Activated CD4-positive, alpha-beta T cell treated with anti-CD3 and anti-CD28 coated beads, Interleukin-2, amount 50 U/mL, for 4 hours (primary cell): ENCODE measurements at places on chromosomes 4 and X.

DNA sequence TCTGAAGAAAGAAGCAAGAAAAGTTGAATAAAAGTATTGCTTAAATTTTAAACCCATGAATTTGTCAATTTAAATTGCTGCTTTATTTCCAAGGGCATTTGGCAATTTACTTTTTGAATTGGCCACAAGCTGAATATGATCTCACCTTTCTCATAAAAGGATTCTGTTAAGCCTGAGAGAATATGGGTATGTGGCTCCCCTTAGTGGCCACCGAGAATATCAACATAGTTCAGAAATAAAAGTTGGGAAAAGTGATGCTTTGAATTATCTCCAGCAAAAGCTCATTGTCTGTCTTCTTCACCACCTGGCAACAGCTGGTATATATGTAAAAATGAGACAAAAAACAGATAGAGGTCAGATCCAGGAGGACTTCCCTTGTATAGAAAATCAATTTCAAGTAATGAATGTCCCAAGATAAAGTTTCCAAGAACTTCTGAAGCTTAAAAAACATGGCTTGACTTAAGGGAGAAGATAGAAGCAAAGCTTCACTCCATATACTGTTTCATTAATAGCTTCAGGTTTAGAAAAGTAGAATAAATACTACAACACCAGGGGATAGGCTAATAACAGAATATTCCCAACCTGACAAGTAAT lies 290.7 kb upstream of the FAM241A start:
- DNase-seq = no peak

DNA sequence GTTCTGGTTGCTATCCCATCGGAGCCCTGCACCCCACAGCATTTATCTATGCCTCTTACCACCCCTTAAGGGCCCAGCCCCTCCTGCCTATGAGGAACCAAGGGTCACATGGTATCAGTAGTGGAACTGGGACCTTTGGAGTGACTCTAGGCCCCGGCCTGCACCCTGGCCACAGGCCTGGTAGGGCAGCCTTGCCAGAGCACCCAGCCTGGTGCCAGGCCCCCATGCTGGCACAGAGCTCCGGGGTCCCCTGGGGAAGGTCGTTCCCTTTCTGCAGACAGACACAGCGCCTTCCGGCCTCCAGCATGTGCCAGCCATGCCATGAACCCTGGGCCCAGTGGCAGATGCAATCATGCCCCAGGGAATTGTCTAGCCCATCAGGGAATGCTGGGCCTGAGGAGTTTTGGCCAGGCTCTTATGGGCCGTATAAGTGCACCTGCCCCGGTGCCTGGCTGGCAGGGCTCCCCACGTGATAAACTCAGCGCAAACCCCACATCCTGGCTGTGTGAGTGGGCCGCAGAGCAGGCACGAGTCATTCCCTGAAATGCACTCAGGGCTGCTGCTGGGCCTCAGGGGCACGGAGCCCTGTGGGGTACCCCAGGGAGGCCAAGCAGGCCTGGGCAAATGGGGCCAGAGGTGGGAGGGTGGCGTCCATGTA lies 19.8 kb upstream of the ADD1 start:
- no peak for DNase-seq

DNA sequence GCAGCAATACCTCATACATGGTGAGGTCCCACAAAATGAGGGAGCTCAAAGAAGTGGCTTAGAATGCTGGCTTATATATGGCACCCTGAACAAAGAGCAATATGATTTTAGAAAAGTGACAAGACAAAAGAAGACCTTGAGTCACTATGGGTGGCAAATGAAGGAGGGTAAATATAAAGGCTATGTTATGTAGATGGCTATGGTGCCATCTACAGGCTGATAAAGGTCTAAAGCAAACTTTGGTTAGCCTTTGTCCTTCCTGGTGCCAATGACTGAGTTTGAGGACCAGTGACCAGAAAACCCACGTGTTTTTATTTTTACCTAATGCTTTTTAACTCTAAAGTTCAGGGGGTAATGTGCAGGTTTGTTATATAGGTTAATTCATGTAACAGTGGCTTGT lies 151.8 kb downstream of the CCNG2 start:
- no peak for DNase-seq

- no peak for DNase-seq
Measured at GRCh38 chr4:140837736-140838135, 81.6 kb upstream of the TBC1D9 start.

GRCh38 chr4:98046665-98047064 lies 96.6 kb downstream of the STPG2 start:
- no peak for DNase-seq

GRCh38 chrX:41984628-41985027 lies 61.3 kb upstream of the CASK start:
- no peak for DNase-seq

GRCh38 chr4:151631349-151631748 lies 129.5 kb downstream of the GATB start:
- no peak for DNase-seq
